Heart right ventricle (tissue), 16 donors: ENCODE measurements at places on chromosomes 13 and 19.

- no peak for DNase-seq
These were observed 13.7 kb downstream of the TLE2 start for GRCh38 chr19:3015126-3016057.

DNA sequence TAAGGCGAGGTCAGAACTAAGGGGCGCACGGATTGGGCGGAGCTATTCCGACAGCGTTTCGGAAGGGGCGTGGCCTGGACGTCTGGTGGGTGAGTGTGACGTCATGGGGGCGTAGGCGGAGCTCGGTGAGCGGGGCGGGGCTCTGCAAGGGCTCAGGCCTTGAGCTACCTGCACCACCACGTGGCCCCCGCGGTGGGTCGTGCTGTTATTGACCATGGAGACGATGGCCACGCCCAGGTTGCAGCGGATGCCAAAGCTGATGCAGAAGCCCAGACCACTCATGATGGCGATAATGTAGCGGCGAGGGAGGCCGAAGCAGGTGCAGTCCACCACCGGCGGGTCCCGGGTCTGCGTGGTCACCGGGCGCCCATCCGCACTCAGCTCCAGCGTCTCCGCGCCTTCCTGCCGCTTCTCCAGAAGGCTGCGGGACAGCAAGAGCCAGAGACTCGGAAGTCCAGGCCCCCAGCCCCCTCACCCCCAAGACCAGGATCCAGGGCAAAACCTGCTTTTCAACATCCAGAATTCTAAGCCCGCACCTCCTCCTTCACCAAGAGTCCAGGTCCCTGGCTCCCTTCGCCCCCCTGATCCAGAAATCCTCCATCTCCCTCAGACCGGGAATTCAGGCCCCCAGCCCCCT lies 4.8 kb downstream of the SLC17A7 start:
- DNase-seq, result no peak

DNA sequence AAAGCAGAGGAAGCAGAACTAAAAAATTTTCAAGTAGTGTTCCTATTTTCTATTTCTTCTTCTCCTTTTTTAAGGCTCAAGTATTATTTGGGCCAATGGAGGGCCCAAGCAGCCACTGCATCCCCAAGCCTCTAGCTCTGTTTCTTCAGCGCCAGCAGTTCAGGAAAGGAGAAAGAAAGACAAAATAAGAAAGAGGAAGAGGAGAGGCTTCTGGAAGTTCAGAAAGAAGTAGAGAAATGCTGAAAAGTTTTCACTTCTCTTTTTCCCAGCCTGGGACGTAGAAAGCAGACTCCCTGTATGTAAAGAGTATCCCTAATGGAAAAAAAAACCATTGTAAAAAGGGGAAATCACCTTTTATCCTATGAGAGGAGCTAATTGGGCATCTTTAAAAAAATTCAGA lies 165.5 kb upstream of the KLF12 start:
- no peak for DNase-seq

DNA sequence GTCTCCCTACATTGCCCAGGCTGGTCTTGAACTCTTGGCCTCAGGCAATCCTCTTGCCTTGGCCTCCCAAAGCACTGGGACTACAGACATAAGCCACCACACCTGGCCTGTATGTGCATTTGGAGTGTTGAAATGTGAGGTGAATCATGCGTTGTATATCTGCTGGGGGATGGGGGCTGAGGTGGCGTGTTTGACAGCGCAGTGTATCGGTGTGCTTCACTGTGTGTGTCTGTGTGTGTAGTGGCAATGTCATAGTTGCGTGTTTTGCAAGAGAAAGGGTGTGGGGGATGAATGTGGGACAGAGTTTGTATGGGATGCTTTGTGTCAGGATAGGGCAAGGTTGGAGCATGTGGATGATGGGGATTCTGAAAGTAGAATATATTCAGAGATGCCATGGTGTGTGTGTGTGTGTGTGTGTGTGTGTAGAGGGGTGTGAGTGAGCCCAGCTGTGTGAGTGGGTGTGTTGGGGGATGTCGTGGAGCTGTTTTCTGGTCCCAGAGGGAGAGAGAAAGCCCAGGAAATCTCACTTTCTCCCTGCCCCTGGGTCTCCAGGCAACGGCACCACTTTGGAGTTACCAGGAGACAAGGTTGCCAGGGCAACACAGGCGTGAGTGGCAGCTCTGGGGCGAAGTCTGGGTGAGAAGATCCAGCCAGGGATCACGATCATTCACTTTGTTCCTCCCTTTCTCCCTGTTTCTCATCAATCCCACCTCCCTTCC lies 1.1 kb upstream of the SWSAP1 start:
- DNase-seq, result no peak

- no peak for DNase-seq
These were observed 1520.0 kb upstream of the SLC10A2 start for GRCh38 chr13:104586051-104586746.

DNA sequence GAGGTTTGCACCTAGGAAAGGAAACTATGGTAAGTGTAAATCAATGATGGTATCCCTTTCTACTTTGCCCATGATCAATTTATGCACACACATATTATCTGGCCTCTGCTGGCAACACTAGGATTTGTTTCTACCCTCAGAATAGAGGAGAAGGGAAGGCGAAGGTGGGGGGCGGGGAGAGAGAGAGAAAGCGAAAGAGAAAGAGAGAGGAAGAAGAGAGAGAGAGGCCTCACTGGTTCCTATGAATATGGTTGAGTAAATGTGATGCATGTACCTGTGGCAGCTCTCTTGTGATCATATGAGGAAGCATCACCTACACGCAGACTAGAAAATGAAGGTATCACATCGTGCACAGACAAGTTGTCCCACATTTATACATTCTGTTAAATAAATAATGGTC lies 882.0 kb upstream of the SLITRK6 start:
- no peak for DNase-seq

- no peak for DNase-seq
These were observed 541.0 kb downstream of the PCDH9 start for GRCh38 chr13:66689037-66689619.

DNA sequence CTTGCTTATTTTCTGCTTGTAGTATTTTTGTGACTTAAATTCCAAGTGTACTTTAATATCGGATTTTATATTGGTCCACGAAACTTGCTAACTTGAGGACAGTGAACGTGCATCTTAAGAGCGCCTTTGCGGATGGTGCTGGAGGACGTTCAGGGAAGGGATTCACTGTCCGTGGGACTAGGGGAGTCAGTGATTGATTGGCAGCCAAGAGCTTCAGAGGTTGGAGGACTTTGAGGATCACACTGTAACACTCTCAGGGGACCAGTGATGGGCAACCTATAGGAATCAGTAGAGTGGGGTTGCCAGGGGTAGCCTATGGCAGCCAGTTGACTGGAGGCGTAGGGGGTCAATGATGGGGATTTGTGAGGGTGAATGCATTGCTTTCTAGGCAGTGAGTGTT lies 516 bp downstream of the ZNF175 start:
- no peak for DNase-seq

DNA sequence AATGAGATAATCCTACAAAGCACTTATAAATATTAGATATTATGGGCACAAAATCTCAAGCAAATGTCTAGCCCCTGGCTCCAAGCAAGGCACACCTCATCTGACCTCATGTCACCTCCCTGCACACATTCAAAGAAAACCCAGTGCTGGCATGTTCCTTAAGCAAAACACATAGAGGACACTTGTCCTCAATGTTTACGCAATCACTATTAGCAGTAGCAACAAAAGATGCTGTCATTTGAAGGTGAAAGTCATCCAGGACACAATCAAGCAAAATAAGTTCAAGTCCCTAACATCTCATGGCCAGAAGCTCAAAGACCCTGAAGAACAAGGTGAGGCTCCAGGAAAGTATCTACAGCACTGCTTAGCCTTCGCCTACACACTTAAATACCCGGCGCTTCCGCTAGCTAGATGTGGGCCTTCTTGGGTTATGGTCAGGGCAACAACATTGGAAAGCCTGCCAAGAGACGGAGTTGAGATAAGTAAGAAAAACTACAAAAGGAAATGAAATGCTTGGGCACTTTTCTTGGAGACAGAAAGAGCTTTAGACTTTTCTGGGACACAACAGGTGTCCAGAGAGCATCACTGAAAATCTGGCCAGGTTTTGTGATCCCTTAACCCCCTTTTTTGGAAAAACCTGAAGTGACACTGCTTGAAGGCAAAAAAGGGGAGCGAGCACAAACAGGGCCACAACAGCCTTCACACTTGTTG lies 85.7 kb downstream of the FOXO1 start:
- no peak for DNase-seq

- no peak for DNase-seq
These were observed 849 bp upstream of the TCF3 start for GRCh38 chr19:1653300-1653628.

- DNase-seq, result no peak
These were observed 21.2 kb upstream of the RBM26 start for GRCh38 chr13:79427265-79427664.

- DNase-seq, result no peak
These were observed 15.4 kb downstream of the NLRP12 start for GRCh38 chr19:53808710-53809125.
